Right ventricle myocardium superior (tissue), 1 donor: ENCODE measurements at places on chromosomes 13 and 19.

- no peak for DNase-seq
These were observed at the start of gene KLK8 for GRCh38 chr19:51001515-51001914. TSS of gene KLK8 (minus strand) at chr19:51001604. CDS start at chr19:51001167, 437 bp downstream.

- DNase-seq: no peak
These were observed 4.1 kb downstream of the SPRYD7 start for GRCh38 chr13:49932066-49932465.

- DNase-seq: no peak
These were observed 18.5 kb downstream of the PSPC1 start for GRCh38 chr13:19764237-19764636.

- no peak for DNase-seq
These were observed 5.2 kb downstream of the CADM4 start for GRCh38 chr19:43634506-43634871.

DNA sequence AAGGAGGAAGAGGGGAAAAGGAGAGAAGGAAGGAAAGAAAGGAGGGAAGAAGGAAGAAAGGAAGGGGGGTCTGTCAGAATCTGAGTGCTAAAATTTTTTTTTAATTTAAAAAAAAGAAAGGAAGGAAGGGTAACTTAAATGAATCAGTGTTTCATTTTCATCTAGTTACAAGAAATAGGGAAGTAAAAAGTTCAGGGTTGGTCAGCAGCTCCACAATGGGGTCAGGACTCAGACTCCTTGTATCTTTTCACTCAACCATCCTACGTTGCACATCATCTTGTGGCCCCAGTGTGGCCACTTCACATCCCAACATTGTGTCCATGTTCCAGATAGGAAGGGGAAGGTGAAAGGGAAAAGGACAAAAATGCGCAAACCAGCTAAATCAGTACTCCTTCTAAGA, 14.3 kb upstream of the FNDC3A start:
- DNase-seq: no peak

GRCh38 chr13:97043302-97043701, 49.0 kb upstream of the OXGR1 start:
- no peak for DNase-seq

DNA sequence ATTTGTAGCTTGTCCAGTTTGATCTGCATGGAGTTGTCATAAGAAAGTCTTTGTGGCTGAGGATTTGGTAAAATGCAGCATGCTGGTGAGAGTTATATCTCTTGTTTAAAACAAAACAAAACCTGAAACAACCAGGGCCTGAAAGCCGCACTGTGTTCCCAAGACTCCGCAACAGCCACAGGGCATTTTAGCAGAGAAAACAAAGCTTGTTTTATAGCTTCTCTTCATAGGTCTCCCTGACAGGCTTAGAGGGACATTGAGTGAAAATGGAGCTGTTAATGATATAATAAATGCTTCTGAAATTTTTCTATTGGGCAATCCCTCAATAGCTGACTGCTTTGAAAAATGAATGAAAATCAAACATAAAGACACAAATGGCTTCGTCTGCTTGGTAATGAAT, 148.7 kb upstream of the RNF113B start:
- DNase-seq: no peak

- DNase-seq: no peak
These were observed 4.8 kb downstream of the FCHO1 start for GRCh38 chr19:17755977-17756670.

DNA sequence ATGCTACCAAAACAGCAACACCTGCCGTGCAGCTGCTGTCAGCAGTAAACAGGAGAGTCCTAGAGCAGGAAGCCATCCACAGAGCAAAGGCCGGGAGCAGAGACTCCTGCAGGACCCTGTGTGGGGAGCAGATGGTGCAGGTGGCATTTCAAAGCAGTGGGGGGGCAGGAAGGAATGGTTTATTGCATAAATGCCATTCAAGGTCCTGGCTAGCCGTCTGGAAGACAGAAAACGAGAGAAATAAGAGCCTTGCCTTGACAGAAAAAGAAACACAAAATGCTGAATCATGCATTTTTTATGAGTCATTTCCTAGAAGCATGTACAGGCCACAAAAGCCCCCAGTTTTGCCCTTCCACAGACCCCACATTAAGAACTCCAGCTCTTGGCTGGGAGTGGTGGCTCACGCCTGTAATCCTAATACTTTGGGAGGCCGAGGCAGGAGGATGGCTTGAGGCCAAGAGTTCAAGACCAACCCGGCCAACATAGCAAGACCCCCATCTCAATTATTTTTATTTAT, 5.4 kb downstream of the RSPH6A start:
- no peak for DNase-seq

- no peak for DNase-seq
These were observed 58.4 kb downstream of the F2RL3 start for GRCh38 chr19:16946951-16947940.

DNA sequence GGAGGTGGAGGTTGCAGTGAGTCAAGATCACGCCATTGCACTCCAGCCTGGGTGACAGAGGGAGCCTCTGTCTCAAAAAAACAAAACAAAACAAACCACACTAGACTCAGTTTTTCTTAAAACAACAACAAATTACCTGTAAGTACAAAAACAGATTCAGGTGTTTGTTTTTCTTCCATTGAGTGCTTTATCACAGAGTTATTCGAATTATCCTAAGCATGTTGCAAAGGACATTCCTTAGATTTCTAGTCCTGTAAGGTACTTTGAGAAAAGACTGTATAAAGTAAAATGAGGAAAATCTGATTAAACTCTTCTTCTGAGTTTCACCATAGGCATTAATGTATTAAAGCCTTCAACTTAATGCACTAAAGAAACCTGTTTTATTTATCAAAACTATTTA, 2.2 kb upstream of the EEF1AKMT1 start:
- no peak for DNase-seq

DNA sequence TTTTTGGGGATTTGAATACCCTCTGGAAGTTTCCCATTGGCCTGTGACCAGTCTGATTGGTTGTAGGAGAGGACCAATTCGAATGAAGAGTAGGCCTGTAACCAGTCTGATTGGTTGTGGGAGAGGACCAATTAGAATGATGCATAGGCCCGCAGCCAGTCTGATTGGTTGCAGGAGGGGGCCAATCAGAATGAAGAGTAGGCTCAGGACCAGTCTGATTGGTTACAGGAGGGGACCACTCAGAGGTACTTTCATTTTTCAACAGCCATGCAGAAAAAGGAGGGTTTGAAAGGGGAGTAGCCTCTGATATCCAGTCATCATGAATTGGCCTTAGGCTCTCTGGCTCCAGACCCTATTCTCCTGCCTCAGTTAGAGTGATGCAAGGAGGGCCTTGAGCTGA, 30.4 kb upstream of the SLC1A5 start:
- no peak for DNase-seq

DNA sequence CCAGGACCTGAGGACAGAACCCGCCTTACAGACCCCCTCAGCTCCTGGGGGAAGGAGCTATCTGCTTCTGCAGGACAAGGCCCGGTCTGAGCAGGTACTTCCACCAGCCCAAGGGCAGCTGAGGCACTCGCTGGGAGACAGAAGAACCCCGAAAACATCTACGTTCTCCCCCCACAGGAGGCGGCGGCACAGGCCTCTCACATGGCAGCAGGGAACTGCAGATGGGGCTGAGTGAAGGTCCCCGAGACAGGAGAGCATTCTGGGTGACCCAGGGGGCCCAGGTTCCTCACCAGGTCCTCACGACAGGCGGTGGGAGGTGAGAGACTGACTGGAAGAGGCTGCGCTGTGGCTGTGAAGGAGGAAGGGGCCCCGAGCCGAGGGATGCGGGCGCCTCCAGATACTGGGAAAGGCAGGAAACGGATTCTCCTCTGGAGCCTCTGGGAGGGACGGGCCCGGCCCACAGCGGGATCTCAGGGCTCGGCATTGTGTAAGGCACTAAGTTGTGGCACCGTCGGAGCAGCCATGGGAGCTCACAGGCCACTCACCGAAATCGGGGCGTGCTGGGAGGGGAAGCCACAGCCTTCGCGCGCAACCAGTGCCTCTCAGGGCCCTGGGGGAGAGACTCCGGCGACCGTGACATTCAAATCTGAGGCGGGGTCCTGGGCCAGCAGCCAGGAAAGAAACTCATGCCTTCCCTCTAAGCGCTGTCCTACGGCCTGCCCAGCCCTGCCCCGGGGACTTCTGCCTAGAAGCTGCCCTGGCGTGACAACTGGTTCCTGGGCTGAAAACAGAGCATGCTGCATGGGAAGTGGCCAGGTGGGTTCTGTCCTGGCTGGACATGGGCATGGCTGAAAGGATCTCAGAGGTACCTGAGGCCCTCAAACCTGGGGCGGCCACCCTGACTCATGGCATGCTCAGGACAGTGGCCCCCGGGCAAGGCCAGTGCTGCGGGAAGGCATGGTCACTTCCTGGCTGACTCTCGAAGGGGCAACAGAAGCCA, 14.0 kb downstream of the RPL36 start:
- DNase-seq: no peak

DNA sequence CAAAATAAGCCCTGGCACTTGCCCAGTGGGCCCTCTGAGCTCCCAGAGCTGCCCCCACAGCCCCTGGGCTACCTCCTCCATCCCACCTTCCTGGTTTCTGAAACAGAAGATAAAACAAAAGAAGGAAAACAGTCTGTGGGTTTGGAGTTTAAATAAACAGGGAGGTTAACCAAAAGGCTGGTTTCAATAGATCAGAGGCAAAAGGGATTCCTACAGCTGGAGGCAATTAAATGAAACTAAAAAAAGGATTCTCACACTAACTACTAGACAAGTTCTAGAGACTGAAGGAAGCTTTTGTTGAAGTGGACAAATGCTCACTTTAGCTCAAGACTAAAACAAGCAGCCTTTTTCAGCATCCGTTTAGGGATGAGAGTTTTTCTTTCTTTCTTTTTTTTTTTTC, 569.8 kb downstream of the FGF9 start:
- DNase-seq: no peak

DNA sequence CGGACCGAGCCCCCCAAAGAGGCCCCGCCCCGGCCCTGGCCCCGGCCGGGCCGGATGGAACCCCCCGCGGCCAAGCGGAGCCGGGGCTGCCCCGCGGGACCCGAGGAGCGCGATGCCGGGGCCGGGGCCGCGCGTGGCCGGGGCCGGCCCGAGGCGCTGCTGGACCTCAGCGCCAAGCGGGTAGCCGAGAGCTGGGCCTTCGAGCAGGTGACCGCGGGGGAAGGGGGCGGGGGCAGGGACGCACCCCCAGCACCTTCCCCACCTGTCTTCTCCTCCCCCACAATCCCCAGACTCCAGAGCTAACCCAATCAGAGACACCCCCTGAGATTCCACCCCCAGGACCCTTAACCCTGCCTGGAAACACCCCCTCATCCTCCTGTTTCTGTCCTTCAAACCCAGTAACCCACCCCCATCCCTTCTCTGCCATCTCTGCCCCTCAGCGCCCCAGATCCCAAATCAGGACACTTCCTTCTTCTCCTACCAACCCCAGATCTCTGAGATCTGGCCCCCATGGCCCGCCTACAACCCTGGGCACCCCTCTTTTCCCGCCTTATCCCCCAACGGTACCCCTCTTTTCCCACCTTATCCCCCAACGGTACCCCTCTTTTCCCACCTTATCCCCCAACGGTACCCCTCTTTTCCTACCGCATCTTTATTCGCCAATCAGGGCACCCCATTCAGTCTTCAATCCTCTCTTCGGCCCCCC, 505 bp downstream of the ZSWIM4 start:
- DNase-seq: no peak

DNA sequence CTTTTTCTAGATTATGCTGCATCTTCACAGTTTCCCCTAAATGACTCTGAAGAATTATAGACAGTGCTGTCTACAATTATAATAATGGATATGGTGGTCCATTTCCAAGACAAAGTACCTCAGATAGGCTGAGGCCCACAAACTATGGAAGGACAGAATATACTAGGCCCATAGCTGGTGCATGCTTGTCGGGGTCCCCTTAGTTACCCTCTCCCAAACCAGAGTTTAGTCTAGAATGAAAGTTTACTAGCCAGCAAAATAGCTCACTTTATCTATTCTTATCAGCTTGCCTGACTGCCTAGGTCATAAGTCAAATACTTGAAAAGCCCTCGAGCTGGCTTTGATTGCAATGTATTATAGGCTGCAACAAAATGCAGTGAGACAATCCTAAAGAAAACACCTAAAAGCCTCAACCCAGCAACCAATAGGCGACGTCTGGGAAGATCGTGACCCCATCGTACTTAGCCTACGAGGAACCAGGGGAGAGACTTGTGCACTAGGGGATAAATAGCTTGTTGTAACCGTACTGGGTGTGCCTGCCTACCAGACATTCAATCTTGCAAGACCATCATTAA, 785 bp upstream of the IGFL2 start:
- no peak for DNase-seq

DNA sequence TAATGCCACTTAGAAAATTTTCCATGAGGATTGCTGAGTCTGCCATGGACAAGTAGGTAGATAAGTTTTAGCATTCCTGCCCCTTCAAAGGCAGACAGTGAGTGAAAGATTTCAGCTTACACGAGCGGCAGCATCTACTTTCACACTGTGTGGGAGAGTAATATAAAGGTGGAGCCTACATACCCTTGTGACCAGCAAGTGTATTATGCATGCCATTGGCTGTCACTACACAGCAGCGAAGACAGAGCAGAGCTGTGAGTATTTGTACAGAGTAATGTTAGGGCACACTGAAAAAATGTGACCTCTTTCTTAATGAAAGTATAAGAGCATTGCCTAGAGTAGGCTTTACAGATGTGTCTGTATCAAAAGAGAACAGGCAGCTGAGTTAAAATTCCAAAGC, 14.0 kb downstream of the SLITRK6 start:
- DNase-seq: no peak

- DNase-seq: no peak
These were observed 2.0 kb downstream of the DAZAP1 start for GRCh38 chr19:1409204-1410005.

- DNase-seq: no peak
These were observed 10.5 kb downstream of the LPAR6 start for GRCh38 chr13:48402325-48402932.

DNA sequence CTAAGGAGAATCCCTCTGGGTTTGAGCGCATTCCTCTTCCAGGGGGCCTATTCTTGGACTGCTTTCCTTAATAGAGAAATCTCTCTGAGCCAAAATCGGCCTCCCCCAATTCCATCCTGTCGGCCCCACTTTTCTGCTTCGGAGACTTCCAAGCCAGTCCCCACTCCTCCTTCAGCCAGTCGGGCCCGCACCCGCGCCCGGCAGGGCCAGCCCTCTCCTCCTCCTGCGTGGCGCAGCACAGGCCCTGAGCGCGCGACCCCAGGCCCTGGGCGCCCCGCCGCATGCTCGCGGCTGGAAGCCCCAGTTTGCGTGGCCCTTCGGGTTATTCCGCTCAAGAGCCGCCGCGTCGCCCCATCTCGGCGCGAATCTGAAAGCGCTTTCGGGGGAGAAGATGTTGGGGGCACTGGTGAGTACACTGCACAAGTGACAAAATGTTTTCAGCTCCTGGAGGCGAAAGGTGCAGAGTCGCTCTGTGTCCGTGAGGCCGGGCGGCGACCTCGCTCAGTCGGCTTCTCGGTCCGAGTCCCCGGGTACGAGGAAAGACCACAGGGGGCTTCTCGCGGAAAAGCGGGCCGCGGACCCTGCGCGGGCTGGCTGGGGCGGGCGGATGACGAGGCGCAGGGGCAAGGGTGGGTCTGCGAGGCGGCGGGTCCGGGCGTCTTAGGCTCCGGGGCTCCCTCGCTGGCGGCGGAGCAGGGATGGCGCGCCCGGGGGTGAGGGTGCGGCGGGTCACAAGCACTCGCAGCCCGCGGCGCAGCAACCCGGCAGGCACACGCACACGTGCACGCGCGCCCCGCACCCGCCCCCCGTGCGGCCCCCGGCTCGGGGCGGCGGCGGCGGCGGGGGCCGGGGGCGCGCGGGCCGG, at the start of gene IL17D:
TSS of gene IL17D (plus strand) at position 785 of the 865 bp plus-strand sequence. CDS start 303 bp downstream, outside the sequence.
- DNase-seq: no peak
